ENCODE measurements at places on chromosomes 5 and 9.
A peak's percentile ranks its signal among the peaks of the same experiment; 100 is the strongest.

DNA sequence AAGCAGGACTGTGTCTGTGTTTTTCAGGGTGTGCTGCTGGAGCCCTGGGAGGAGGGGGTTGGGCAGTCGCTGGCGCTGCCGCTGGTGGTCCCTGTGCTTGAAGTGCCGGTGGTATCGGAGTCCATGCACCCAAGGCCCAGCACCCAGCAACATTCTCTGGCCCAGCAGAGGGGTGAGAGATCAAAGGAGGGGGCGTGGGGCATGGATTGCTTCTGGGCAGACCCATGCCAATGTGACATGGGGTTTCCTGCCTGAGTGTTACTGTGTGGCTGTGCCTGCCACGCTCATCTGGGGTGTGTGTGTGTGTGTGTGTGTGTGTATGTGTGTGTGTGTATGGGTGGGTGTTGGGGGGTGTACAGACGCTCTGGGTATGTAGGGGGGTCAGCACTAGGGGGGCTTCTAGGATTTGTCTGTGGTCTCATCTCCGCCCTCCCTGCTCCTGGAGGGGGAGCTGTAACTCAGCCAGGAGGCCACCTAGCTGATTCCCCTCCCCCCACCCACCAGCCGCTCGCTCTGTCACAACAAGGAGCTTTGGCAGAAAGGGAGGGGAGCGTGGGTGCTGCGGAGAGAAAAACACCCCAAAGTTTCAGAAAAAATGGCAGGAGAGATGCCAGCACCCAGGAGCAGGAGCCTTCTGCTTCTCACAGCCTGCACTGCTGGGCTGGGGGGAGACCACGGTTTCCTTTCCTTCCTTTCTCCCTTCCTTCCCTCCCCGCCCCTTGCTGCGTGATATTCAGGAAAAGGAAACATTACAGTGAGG is 35.9 kb upstream of the HSPA9 start:
- no peaks in the 10 kb centered on the region for H3K36me3 ChIP-seq
- DNase-seq, result no peak
- peaks cover 56% of the 10 kb centered on the region for H3K27me3 ChIP-seq
- peaks cover 12% of the 10 kb centered on the region for H3K4me1 ChIP-seq
- H3K27ac ChIP-seq, result no peak overlapping the region

DNA sequence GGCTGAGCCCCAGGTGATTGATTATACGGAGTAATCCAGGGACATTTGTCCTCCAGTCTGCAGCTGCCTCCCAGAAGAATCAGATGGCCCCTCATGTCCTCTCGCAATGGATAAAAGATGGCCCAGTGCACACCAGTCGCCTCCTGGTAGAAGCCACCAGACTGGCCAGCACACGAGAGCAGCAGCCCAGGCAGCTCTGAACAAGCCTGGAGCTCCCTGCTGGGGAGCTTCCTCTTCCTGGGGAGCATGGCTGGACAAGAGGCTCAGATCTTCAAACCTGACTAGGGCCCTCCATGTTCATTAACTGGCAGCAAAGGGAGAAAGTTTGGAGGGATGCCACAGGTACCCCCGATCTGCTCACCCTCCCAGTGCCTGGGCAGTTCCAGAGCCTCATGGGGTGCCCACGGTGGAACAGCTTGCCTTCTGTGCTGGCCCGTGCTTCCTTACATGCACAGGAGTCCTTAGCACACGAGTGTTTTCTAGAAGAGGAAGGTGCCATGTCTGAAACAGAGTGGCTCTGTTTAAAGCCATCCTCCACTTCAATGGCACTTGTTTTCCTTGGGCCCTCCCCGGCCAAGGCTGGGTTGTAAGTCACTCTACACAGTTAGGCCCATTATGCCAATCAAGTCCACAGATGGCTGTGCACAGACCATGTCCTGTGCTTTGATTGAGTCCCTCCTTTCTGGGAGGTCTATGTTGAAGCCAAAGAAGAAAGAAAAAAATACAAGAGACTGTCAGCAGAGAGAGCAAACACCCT is 75.6 kb downstream of the PRRT1B start:
- H3K27ac ChIP-seq, result no peak overlapping the region
- H3K4me3 ChIP-seq, result no peak overlapping the region
- H3K27me3 ChIP-seq, result no peaks in the 10 kb centered on the region

- no peak overlapping the region for H3K27ac ChIP-seq
- no peak overlapping the region for H3K4me3 ChIP-seq
- no peaks in the 10 kb centered on the region for H3K4me1 ChIP-seq
- DNase-seq, result no peak
- H3K27me3 ChIP-seq, result no peaks in the 10 kb centered on the region
- H3K36me3 ChIP-seq, result peaks cover 49% of the 10 kb centered on the region
These were observed 21.5 kb upstream of the GPR21 start for GRCh38 chr9:123011878-123012528.

- DNase-seq, result no peak
- H3K4me1 ChIP-seq, result peaks cover 5% of the 10 kb centered on the region
- no peak overlapping the region for H3K27ac ChIP-seq
- no peaks in the 10 kb centered on the region for H3K27me3 ChIP-seq
- H3K4me3 ChIP-seq, result no peak overlapping the region
These were observed 124.2 kb downstream of the KCNIP1 start for GRCh38 chr5:170628028-170628427.

DNA sequence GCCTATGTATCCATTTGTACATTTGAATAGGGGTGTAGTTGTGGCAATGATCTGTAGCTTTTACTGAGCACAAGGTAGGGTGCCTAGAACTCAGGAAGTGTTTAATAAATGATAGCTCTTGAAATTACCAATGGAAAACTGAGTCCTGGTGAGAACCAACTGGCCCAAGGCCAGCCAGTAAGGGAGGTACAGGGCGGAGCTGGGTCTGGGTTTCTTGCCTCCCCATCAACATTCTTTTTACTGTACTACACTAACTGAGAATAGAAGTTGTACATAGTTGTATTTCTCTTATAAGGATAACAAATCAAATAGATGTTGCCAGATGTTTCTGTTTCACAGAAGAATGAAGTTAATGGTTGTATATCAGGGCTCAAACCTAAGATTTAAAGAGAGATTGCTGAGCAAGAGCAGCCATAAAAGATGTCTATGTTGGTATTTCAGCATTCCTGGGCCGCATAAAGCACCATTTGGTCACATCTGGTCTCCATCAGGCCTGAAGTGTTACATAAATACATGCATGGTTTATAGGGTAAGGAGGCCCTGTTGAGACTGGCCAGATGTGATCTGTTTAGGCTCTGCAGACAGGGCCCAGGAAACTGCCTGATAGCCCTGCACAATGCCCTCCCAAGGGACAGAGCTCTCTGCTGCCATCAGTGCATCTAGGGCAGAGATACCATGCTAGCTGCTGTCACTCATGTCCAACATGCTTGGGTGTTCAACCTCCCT is 210.5 kb downstream of the NXNL2 start:
- no peak for DNase-seq
- no peak overlapping the region for H3K27ac ChIP-seq
- H3K4me1 ChIP-seq, result no peaks in the 10 kb centered on the region

DNA sequence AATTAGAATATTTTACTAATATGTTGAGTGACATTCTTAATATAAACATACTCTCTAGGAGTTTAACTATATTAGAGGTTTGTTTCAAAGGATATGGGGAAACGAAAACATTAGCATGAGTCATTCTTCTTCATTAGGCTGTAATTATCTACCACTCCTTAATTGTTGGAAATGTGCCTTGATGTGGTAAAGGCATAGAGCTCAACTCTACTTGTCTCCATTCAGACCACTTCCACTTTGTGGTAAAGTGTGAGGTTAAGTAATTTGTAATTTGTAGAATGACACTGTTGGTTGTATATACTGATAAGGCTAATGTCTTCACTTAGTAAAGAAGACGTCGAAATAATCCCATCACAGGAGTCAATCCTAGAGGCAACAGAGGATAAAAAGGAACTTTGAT is 58.1 kb downstream of the HAPLN1 start:
- no peaks in the 10 kb centered on the region for H3K27me3 ChIP-seq
- H3K27ac ChIP-seq, result no peak overlapping the region
- DNase-seq, result no peak
- no peaks in the 10 kb centered on the region for H3K4me1 ChIP-seq

DNA sequence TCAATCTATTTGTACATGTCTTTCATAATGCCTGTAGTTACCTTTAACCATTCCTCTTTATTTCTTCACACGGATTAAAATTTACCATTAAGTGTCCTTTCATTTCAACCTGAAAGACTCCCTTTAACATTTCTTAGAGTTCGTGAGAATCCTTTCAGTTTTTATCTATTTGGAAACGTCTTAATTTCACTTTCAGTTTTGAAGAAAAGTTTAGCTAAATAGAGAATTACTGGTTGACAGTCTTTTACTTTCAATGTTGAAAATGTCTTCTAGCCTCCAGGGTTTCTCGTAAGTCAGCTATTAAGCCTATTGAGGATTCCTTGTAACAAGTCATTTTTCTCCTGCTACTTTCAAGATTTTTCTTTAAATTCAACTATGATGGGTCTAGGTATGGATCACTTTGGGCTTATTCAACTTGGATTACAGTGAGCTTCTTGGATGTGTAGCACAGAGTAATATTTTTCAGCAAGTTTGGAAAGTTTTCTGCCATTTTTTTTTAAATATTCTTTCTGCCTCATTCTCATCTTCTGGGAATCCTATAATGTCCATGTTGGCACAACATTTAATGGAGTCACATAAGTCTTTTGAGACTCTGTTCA is 48.5 kb downstream of the RFX3 start:
- H3K36me3 ChIP-seq, result no peaks in the 10 kb centered on the region
- peak; percentile 42 for DNase-seq

GRCh38 chr5:148467958-148468357 is 84.2 kb downstream of the FBXO38 start:
- no peaks in the 10 kb centered on the region for H3K4me1 ChIP-seq
- DNase-seq, result no peak
- no peaks in the 10 kb centered on the region for H3K36me3 ChIP-seq
- H3K27me3 ChIP-seq, result no peaks in the 10 kb centered on the region
- no peak overlapping the region for H3K4me3 ChIP-seq
- H3K27ac ChIP-seq, result no peak overlapping the region

GRCh38 chr5:179127136-179128040 is 67.2 kb downstream of the ZNF354C start:
- DNase-seq, result no peak
- no peaks in the 10 kb centered on the region for H3K27me3 ChIP-seq
- H3K27ac ChIP-seq, result no peak overlapping the region
- no peak overlapping the region for H3K4me3 ChIP-seq

GRCh38 chr9:136608348-136609159 is 54.2 kb upstream of the EGFL7 start:
- peaks cover 16% of the 10 kb centered on the region for H3K27me3 ChIP-seq
- H3K27ac ChIP-seq, result no peak overlapping the region
- DNase-seq, result no peak
- H3K4me1 ChIP-seq, result peaks cover 3% of the 10 kb centered on the region

DNA sequence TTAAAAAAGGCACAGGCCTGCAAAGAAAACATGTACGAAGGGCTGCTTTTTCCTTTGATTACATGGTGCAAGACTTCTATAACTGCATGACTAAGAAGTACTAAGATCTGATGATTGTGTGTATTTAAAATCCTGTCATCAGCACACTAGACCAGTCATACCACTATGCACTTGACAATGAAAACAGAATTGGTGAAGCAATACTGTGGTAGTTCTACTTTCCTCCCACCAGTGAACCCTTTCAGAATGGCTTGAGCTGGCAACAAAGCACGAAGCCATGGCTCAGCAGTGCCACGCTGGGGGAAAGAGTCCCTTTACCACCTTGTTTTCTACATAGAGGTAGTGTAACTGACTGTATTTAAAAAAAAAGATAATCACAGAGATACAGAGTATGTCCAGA is 49.0 kb upstream of the POU5F2 start:
- H3K27ac ChIP-seq, result no peak overlapping the region
- no peak for DNase-seq
- no peaks in the 10 kb centered on the region for H3K4me1 ChIP-seq
- H3K4me3 ChIP-seq, result no peak overlapping the region

- H3K4me3 ChIP-seq, result no peak overlapping the region
- no peak for DNase-seq
- H3K4me1 ChIP-seq, result no peaks in the 10 kb centered on the region
- no peaks in the 10 kb centered on the region for H3K27me3 ChIP-seq
These were observed 18.6 kb upstream of the SUSD1 start for GRCh38 chr9:112193572-112194288.

- no peaks in the 10 kb centered on the region for H3K36me3 ChIP-seq
- no peaks in the 10 kb centered on the region for H3K27me3 ChIP-seq
- H3K4me1 ChIP-seq, result no peaks in the 10 kb centered on the region
- no peak overlapping the region for H3K27ac ChIP-seq
These were observed 30.5 kb downstream of the ZNF618 start for GRCh38 chr9:113906411-113907110.

DNA sequence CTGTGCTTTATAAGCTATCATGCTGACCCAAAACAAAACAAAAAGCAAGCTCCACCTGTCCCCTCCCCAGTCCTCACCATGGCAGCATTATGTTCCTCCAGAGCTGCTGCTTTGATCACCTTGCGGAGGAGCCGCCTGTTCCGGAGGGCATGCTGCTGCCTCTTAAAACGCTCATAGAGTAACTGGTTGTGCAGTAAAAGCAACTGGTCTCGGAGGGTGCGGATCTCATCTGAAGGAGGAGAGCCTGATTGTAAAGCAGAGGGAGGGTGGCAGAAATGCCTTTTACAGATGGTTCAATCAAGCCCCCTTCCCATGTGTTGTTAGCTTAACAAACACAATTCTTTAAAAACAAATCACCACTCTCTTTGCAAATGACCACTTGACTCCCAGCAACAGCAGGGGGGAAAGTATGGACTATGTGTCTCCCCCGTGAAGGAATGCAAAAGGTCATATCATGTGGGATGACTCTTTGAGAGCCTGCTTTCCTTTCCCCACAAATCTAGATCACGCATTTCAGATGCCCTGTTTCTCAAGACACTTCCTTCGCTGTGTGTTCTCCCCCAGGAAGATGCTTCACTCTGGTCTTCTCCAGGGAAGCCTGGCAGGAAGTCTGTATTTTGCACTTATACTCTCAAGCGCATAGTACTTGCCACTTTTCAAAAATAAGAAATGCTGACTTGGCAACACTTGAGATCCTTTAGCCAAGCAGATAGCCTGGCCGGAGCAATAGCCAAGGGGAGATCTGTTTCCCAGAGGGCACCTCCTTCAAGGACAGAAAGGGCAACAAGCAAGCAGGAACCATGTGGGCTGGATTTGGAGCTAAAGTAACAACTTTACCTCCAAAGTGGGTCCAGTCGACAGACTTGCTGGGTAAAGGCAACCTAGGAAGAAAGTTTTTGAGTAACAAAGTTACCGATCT is 25.1 kb downstream of the SPACA9 start:
- H3K27ac ChIP-seq, result no peak overlapping the region
- H3K4me1 ChIP-seq, result peaks cover 10% of the 10 kb centered on the region
- DNase-seq, result no peak

- H3K4me1 ChIP-seq, result peaks cover 9% of the 10 kb centered on the region
- no peak overlapping the region for H3K27ac ChIP-seq
- no peak overlapping the region for H3K4me3 ChIP-seq
These were observed 65.2 kb upstream of the FYB1 start for GRCh38 chr5:39284552-39284951.

Measured in CD4-positive, alpha-beta T cell (primary cell).